ENCODE measurements at places on chromosomes 12 and 14. TPM values are rescaled to one million over a fixed set of nuclear protein-coding genes. Genes with fewer than 3 reads are reported as not detected.

DNA sequence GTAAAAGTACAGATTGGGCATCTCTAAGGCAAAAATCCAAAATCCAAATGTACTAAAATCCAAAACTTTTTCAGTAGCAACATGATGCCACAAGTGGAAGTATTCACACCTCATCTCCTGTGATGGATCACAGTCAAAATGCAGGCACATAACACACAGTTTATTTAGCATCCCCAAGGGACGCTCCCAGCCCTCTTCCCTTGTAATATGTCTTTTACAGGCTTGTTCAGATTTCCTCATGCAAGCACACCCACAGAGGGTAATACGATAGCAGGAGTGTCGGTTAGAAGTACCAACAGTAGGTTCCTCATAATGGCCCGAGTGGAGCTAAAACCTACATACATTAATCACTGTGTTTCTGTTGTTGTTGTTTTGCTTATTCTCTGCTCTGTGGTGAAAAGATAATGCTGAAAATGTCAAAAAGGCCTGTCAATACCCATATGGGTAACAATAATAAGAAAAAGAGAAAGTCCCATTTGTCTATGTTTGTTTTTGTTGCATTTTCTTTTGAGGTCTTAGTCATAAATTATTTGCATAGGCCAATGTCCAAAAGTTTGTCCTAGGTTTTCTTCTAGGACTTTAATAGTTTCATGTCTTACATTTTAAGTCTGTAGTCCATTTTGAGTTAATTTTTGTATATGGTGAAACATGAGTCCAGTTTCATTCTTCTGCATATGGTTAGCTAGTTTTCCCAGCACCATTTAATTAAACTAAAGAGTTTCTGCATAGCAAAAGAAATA lies 133.1 kb downstream of the LRIG3 start:
- DNase-seq, result no peak

DNA sequence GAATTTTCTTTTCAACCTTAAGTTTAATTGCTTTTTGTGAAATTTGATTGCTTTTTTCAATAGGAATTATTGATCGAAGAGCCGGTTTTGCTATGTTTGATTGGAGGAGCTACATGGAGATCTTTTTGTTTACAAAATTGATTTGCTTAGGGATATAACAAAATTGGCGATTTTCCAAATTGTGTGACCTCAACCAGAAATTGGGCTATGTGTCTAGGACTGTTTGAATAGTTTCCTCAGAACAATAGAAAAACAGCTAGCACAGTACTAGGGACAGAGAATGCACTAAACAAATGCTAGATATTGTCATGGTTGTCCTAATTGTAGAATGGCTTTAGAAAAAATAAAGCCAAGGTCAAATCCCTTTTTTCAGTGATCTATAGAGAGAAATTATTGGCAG lies 2.4 kb downstream of the SLC17A8 start:
- no peak for DNase-seq

GRCh38 chr12:124350491-124350890 lies 55.6 kb downstream of the RFLNA start:
- no peak for DNase-seq

DNA sequence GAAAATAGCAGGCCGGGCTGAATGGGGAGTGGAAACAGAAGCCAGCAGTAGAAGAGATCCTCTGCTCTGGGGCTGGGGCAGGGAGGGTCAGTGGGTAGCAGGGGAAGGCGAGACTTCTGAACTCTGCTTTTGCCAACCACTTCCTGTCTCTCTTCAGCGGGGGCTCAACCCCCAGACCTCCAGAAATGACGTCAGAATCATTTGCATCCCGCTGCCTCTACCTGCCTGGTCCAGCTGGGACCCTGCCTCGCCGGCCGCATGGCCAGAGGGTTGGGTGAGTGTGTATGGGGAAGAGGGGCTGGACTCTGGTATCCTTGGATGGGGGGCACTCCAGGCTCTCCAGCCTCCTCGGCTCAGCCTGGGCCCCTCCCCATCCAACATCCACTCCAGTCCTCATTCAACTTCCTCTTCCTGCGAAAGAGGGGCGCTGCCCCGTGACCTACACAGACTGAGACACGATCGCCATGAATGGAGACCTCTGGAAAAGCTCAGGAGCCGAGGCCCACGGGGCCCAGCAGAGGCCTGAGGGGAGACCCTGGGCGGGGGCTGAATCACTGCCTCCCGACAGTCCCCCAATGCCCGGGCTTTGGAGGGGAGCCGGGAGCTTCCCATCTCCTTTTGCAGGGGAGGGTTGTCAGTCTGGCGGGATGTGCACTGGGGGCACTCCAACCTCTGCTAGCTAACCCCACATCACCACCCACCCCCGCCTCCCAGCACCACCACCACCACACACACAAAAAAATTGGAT lies 458 bp upstream of the HOXC4 start:
- no peak for DNase-seq

GRCh38 chr12:120013659-120014380 lies 24.8 kb downstream of the BICDL1 start:
- no peak for DNase-seq

- no peak for DNase-seq
Measured at GRCh38 chr14:33792009-33792719, 158.7 kb downstream of the EGLN3 start.

GRCh38 chr12:13816394-13816793 lies 165.0 kb downstream of the GRIN2B start:
- DNase-seq, result no peak

DNA sequence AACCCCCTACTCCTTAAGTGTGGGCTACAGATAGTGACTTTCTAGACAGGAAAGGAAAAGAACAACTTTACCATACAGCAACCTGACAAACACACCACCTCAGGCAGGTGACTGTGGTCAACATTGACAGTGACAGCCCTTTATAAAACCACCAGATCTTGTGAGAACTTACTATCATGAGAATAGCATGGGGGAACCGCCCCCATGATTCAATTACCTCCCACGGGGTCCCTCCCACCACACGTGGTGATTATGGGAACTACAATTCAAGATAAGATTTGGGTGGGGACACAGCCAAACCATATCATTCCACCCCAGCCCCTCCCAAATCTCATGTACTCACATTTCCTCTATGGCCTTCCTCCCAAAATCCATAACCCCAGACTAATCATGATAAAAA lies 16.3 kb downstream of the OR10P1 start:
- DNase-seq, result peak; percentile 55

DNA sequence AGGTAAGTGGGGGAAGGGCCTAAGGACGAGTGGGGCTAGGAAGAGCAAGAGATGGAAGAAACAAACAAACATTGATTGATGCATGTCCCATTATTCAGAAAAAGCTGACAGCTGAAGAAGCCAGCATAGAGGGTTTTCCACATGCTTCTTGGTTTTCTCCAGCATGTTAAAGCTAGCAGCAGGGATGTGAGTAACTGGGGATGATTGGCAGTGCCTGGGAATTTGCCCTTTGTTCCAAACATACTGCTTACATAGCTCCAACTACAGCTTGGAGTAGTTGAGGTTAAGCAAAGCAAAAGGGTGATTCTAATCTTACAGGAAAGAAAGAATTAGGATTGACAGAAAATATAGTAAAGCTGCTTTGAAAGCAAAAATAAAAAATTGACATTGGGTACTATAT lies 68.0 kb upstream of the IFNG-AS1 start:
- no peak for DNase-seq

DNA sequence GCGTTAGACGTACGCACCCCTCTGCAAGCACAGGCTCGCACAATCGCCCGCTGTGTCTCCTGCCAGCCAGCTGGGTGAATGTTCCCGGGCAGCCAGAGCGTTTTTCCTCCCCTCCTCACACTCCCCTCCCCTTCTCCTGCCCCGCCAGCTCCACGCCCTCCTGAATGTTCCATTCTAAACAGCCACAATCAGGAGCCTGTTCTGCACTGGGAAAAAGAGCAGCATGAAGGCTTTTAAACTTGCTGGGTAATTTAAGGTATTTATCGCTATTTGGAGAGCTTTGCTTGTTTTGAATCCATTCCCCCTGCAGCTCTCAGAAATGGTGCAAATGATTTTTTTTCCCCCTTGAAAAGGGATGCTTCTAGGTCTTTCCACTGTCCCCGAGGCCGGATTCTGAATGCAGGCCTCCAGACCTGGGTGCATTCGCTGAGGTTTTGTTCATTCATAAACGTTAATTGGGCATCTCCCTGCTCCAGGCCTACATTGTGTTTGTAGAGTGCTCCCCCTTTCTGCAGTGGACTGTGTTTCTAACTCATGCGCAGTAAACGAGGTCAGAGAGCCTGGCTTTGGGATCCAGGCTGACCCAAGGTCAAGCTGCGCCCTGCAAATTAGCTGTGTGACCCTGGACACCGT lies 212.5 kb downstream of the CHST11 start:
- DNase-seq, result peak; percentile 84

- DNase-seq, result no peak
Measured at GRCh38 chr14:67432050-67432564, 20.1 kb upstream of the PLEK2 start.

- DNase-seq, result no peak
Measured at GRCh38 chr12:73072214-73072613, 800.0 kb downstream of the TRHDE start.

DNA sequence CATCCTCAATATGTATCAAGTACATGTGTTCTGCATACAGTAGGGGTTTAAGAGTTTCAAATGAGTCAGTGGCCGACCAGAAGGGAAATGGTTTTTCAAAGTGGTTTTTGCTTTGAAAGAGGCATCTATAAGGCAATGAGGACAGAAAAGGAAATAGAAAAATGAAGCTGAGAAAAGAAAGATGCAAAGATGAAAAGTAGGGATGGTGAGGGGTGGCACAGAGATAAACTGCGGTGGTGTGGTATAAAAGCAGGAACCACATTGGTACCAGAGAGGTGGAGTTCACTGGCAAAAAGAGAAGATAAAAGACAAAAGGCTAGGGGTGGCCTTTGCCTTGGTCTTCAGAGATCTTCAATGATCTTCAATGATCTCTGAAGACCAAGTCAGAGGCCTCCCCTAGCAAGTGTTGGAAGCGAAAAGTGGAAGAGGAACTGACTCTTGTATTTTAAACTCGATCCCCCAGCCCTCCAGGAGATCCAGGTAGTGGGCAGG lies 144.0 kb upstream of the KRR1 start:
- no peak for DNase-seq

The RASAL1 gene
- not detected for total RNA-seq

The ACSS3 gene
- 26.7 TPM for total RNA-seq

Data from cardiac septum (tissue), 1 donor.